ENCODE measurements at places on chromosomes 11 and 22.

DNA sequence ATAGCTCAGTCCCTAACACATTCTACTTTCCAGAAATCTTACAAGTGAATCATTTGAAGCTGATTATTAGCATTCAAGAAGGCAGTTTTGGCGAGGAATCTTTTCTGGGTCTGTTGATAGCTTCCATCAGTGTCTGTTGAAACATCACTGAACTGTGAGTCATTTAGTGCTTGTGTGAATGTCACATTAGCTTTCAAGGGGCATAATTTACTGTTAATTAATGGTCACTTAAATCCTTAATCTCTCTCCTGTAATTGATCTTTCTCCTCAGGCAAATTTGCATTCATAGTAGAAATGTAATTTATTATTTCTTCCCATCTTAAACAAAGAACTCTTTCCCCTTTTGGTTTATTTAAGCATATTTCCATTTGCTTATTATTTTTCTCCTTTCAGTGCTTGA is 2.6 kb downstream of the HTR3B start:
- DNase-seq, result no peak

GRCh38 chr11:134223121-134223520 is 646 bp downstream of the NCAPD3 start:
- no peak for DNase-seq

- no peak for DNase-seq
Observed at GRCh38 chr11:33310720-33311500, 53.7 kb downstream of the HIPK3 start.

DNA sequence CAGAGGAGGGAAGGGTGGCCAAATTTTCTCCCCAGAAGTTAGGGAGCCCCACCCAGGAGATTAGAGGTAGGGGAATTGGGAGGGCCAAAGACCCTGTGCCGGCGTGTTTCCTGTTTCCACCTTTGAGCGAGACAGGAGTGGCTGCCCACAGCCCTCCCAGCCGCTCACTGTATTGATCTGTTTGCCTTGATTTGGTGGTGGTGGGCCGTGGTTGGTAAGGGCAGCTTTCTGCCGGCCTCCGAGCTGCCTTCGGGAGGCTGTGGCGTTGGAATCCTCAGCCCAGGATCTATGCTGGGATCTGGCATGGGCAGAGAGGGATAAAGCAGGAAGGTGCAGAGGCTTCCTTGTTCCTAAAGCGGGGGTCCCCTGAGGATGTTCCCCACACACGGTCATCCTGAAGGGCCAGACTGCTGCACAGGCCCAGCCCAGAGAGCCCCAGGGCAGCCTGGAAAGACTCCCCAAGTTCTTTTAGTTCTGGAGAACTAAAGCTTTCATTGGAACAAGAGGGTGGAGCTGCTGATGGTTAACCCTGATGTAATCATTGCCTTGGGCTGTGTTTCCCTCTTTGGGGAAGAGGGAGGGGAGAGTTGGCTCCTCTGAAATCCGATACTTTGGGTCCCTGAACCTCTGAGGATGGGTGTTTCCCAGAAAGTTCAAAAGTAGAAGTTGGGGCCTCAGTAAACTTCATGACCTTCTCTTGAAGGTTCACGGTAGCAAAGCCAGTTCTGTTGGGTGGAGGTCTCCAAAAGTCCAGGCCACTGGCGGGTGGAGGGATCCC is 7.2 kb downstream of the FAM83F start:
- no peak for DNase-seq

DNA sequence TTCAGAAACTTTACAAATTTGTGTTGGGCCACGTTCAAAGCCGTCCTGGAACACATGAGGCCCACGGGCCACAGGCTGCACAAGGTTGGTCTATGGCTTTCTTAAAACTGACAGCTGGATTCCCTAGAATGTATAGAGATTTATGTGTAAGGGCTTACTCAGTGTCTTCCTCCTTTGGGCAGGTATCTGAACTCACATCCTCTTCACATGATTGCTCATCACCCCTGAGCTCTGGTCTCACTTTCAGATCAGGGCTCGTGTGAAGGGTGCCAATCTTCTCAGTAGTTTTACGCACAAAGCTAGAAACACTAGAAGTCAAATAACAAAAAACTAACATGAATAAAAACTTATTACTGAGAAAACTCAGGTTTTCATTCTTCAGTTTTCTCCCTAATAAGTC is 27.1 kb downstream of the HPS5 start:
- DNase-seq, result no peak

DNA sequence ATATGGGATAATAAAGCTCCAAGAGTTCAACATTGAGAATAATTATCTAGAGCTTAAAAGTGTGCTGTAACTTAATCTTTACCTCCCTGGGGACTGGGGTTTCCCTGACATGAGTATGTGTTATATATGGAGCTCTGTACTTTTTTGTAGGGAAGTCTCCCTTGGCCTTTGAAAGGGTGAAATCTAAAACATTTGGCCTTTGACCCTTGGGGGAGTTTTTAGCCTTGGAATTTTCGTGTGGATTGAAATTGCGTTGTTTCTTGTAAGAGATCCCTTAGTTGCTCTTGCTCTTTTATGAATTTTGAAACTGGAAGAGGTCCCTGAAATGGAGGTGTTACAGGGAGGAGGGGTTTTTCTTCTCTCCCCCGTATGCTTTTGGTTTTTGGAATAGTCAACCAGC is 450.0 kb downstream of the NELL1 start:
- DNase-seq, result no peak

GRCh38 chr11:118052581-118053206 is 24.2 kb upstream of the TMPRSS4 start:
- no peak for DNase-seq

- DNase-seq, result no peak
Observed at GRCh38 chr11:76677458-76677765, 6.9 kb upstream of the LRRC32 start.

DNA sequence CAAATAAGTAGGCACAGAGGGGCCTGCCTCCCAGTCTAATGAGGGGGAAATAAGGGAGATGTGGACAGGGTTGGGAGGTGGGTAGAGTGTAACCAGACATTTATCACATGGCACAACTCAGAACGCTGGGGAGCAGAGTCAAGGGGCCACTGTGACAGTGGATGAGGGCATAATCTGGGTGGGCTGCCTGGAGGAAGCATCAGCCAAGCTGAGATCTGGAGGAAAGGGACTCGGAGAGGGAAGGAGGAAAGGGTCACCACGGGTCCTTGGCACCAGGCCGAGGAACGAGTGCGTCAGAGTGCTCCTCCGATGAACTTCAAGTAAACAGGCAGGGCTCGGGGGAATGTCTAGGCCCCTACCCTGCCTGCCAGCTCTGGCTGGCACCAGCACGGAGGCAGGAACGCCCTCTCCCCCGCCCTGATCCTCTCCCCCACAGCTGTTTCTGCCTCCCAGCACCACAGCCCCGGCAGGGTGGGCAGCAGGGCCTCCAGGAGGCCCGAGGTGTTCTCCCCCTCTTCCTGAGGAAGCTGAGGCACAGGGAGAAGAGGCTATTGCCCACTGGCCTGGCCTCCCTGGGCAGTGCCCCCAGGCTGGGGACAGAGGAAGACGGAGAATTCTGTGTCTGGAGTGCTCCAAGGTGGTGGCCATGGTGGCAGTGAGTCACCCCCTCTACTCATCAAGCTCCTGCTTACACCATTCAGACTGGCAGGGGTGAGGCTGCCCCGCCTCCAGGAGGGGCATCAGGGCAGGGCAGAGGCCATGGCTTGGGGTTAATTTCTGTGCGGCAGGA is 4.2 kb downstream of the ALDH3B1 start:
- no peak for DNase-seq

GRCh38 chr11:129950101-129951091 is 52.2 kb downstream of the PRDM10 start:
- no peak for DNase-seq

Measured in thoracic aorta (tissue), 2 donors.